GM12891 (cell line): ENCODE measurements at places on chromosomes 16 and 17.

- no peak for DNase-seq
Measured at GRCh38 chr16:89164436-89164835, 7.1 kb upstream of the CDH15 start.

DNA sequence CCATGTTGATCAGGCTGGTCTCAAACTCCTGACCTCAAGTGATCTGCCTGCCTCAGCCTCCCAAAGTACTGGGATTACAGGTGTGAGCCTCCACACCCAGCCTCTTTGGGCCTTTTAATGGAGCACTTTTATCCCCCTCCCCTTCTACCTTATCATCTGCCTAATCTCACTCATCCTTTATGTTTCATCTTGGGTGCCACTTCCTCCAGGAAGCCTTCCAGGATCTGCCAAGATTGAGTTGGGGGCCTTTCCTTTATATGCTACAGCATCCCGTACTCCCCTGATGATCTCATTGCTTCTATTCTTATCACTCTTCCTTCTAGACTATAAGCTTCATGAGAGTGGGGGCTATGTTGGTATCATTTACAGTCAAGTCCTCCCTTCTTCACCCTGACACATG, 192.8 kb upstream of the WSCD1 start:
- no peak for DNase-seq

DNA sequence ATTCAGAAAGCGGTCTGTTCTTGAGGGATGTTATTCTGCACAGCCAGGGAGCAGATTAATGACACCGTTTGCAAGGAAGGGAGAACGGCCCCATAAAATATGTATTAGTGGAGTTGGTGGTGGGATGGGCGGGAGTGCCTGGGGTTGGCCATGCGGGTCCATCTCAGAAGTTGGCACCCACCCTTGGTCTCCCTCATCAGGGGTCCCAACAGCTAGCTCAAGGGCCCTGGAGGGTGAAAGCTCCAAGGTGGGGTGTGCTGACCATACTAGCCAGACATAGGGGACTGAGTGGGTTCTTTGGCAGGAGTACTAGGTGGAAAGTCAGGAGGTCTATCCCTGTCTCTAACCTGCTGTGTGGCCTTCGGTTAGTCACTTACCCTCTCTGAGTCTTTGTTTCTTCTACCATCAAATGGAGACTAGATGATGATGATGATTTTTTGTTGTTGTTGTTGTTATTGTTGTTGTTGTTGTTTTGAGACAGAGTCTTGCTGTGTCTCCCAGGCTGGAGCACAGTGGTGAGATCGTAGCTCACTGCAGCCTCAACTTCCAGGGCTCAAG, 83.2 kb upstream of the BRD7 start:
- DNase-seq: no peak

GRCh38 chr16:9072806-9073341, 18.6 kb upstream of the HAPSTR1 start:
- DNase-seq: no peak

DNA sequence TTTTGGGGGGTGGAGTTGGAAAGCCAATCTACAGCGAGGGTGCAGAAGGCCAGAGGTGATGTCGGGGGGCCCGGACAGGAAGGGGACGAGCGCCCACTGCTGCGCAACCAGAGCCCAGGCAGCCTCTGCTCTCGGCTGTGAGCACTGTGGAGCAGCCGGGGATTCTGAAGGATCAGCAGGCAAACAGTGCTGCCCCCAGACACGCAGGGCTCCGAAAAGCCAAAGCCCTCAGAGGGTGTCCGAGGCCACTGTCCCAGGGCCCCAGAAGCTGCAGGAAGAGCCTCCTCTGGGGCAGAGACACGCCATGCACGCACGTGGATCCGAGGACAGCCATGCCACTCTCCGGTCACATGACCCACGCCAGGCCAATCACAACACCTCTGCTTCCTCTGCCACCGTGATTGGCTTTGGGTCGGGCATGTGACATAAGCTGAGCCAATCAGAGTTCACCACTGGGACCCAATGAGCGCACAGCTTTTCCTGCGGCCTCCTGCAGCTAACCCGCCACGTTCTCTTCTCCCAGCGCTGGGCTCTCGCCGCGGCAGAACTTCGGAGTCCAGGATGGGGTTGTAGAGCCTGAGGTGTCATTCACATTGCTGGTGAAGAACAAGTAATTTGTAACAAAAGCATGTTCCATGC, 40.7 kb downstream of the ACTG1 start:
- no peak for DNase-seq

- peak; percentile 37 for DNase-seq
Measured at GRCh38 chr16:24036614-24037013, 200.8 kb downstream of the PRKCB start.

- DNase-seq: no peak
Measured at GRCh38 chr16:77732241-77732946, 10.1 kb downstream of the NUDT7 start.

- no peak for DNase-seq
Measured at GRCh38 chr17:45848868-45849535, 4.3 kb downstream of the SPPL2C start.

DNA sequence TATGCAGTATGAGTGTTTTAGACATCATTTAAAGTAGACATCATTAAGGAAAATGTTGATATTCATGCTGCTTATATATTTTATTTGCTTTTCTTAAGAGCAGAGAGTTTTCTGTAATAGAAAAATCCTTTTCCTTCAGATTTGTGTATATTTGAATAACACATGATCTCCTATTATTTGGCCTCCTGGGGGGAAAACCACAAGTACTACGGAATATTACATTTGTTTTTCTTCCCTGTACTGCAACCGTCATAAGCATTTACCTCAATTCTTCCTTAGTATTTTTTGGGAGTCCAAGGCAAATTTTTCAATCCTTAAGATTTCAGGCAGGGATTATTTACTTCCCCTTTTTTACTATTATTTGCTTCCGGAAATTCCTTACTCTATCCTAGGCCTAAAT, 6.0 kb downstream of the RSPRY1 start:
- DNase-seq: no peak

- DNase-seq: peak; percentile 99
Measured at GRCh38 chr16:88650749-88651275, at the start of gene CYBA. TSS of gene CYBA (minus strand) at chr16:88651053. CDS start at chr16:88651013, 40 bp downstream.

DNA sequence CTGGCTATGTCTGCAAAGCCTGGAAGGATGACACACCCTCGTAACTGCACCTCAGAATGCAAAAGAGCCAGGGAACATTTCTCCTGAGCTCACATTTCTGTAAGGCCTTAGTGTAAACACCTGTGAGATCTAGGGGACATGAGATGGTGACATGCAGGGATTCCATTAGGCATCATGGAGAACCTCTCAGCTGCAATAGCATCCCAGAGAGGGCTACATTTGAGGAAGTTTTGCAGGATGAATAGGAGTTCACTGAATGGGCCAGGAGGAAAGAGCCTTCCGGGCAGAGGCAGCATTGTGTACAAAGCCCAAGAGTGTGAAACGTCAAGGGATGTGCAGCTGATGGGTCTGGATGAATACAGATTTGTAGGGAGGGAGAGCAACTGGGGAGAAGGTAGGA, 223.0 kb upstream of the RPL38 start:
- DNase-seq: no peak

GRCh38 chr17:37067555-37068111, 118.9 kb downstream of the AATF start:
- DNase-seq: no peak

GRCh38 chr17:1604831-1605528, 23.7 kb downstream of the SLC43A2 start:
- no peak for DNase-seq

DNA sequence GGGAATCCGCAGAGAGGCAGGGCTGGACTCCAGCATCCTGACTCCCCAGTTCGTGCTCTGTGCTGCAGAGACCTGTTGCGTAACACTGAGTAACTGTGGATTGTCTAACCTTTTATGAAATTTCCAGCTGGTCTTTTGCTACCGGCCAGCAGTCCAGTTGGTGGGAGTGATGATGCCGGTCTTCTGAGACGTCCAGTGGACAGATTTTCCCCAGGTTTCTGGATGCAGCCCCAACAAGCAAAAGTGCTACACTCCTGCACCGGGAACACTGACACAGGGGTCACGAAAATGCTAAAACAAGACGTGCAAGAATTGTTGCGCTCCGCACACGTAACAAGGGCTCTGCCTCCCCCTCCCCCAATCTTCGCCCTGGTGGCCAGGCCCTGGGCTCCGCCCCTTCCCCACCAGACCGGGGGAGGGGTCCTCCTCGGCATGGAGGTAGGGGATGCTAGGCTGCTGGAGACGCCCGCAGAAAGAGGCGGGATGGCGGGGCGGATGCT, 701 bp upstream of the MRC2 start:
- peak; percentile 44 for DNase-seq

GRCh38 chr17:73292031-73292531, 19.7 kb downstream of the CDC42EP4 start:
- DNase-seq: no peak

GRCh38 chr17:32350666-32351418, 885 bp downstream of the ZNF207 start:
- DNase-seq: no peak

DNA sequence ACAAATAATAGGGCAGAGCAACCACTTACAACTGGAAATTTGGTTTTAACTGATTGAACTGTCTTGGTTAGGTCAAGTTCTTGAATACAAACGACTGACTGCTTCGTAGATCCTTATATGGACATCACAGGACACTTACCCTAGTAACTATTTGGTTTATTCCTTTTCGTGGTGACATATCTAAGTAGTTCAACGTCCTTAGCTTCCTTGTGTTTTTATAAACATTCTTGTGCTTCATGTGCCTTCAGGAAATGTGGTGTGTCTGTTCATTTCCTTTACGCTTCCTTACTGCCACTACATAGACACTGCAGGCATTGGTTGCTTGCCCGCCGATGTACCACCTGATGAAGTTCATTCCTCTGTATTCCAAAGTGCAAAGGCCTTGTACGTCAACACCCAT, 59.3 kb downstream of the USP10 start:
- no peak for DNase-seq

- DNase-seq: no peak
Measured at GRCh38 chr16:1070864-1071408, 1.6 kb upstream of the SSTR5 start.

DNA sequence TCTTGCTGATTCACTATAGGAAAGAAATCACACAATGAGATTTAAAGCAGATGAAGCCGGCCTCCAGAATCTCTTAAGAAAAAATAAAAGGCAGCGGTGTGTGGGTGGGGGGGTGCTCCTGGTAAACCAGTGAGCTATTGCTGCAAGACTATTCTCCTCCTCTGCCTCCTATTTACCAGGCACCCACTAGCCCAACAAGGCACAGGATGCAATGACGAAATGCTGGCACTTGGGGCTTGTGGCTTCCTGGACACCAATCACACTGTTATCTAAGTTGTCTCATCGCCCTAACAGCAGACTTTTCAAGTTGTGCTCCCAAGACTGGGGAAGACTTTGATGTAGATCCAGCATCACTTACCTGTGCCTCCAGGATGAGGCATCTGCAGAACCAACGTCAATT, 50.2 kb upstream of the NDRG4 start:
- DNase-seq: no peak

DNA sequence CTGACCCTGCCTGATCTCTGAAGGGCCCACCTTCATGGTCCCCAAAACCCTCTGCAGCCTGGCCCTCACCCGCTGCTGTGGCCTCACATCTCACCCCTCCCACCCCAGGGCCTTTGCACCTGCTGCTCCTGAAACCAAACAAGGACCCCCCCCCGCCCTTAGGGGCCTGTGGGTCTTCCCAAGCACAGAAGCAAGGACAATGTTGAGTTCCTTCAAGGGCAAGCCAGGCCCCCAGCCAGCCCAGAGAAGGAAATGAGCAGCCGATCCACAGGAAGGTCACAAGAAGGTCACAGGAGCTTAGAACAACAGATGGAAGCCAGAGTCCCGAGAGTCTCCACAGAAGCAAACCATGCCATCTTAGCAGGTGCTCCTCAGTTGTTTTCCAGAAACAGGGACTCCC, 493 bp upstream of the PDE6G start:
- no peak for DNase-seq

DNA sequence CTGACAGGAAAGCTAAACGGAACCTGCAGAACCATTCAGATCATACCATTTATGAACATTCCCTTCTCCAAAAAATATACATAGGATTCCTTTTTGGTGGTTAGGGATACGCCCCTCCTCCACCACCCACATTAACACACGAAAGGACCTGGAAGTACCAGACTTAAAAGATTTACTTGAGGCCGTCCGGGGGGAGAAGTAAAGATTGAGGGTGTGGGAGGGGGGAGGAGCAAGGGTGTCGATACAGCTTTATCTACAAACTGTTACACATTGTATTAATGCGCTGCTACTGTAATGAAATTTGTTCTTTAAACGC, 537 bp downstream of the PALB2 start:
- DNase-seq: peak; percentile 9

DNA sequence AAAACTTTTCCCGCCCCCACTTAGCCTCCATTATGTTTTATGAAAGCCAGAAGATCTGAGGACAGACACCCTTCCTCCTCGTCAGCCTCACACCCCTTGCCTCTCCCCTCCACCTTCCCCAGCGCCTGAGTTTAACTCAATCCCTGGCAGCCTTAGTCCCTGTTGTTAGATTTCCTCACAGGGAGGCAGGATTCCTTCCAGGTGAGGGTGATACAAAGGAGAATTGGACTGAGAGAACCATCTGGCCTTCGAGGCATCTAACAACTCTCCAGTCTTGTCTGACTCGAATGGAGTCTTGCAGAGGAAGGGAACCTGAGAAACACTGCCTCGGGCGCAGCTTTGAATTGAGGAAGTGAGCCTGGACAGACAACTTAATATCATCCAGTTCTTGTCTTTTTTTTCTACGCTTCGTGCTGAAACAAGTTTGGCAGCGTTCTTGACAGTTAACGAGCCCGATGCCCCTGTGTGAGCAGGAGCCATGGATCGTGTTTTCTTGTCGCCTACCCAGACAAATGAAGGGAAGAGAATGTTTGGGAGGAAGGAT, 1.3 kb upstream of the ZNF768 start:
- peak; percentile 58 for DNase-seq

- no peak for DNase-seq
Measured at GRCh38 chr16:5187402-5187952, 89.9 kb upstream of the EEF2KMT start.

DNA sequence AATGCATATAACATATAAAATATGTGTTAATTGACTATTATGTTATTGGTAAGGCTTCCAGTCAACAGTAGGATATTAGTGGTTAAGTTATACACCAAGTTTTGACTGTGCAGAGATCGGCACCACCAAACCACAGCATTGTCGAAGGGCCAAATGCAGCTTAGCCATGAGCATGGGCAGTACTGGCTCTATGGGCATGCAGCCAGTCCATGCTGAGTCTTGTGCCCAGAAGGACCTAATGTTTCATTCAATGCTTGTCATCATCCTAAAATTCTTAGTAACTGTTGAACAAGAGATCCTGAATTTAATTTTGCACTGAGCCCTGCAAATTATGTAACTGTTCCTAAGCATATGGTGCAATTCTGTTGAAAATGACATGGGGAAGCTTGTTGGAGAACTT, 233.4 kb upstream of the HS3ST3A1 start:
- no peak for DNase-seq

DNA sequence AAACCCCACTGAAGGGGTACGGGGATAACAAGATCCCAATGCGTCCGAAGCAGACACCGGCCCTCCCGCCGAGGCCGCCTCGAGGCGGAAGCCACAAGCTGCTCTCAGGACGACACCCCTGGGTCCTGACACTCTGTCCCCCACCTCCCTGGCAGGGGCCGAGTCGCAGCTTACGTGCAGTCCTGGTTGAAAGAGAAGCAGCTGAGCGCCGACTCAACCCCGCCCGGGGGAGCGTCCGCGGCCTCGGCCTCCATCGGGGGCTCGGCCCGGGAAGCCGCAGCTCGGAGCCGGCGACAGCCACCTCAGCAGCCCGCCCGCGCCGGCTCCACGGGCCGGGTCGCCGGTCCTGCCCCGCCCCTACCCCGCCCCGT, at the start of gene WIPI1:
Gene WIPI1, minus strand, starts transcription at position 329 of the 371 bp plus-strand sequence. Its CDS starts 75 bp downstream, at position 254.
- no peak for DNase-seq
